ENCODE measurements at places on chromosomes 4 and X.

DNA sequence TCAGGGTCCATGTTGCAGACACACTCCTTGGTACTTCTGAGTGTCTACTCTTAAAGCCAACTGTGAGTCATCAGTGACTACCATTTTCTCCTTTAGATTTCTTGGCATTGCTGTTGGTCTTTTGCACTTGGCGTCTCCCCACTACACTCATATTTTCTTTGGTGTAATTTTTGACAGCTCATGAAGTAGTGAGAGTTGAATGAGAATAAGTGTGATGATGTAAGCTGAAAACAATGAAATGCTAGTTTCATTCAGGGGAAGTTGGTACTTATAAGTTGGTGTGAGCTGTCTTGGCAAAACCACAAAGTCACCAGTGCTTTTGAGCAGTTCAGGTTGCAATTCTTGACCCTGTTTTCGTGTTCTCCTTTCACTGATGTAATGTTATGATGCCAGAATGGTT is 142.9 kb upstream of the ARX start:
- DNase-seq: no peak

GRCh38 chr4:141759796-141760425 is 123.5 kb downstream of the IL15 start:
- no peak for DNase-seq

DNA sequence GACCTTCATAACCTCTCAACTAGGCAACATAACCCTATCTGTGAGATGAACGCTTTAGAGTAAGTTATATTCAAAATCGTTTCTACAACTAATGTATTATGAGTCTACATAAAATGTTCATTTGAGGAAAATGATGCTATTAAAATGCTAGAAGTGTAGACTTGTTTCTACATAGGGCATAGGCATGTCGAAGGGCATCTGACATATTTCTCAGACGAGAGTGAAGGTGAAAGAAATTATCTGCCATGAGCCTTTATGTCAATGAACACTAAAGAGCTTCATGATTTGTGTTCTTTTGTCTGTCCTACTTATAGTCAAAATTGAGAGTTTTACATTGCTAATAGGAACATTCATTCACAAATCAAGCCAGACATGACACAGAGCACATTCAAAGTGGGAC is 811.8 kb downstream of the RAB28 start:
- no peak for DNase-seq

- no peak for DNase-seq
Observed at GRCh38 chr4:130808492-130808891, 1712.5 kb downstream of the C4orf33 start.

GRCh38 chr4:94480362-94480951 is 28.7 kb downstream of the PDLIM5 start:
- no peak for DNase-seq

DNA sequence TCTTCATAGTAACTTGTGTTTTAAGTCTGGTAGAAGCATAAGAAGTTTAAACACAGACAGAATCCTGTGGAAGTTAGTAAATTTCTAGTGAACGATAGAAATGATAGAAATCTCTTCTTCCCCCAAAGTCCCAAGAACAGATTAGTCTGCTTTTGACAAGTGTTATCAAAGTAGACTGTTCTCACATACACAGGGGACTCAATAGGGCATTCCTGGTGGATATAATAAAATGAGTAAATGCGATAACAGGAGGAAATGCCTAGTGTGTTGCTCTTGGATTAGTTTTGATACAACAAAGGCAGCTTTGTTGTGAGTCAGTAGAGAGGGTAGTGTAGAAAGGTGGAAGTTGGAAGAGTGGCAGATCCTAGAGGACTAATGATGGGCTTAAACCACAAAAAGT is 43.5 kb downstream of the CLCN3 start:
- DNase-seq: no peak

- DNase-seq: no peak
Observed at GRCh38 chrX:134172588-134173259, 64.3 kb upstream of the CCDC160 start.
